ENCODE measurements at places on chromosomes 12 and 14.

- no peak for DNase-seq
These were observed 55.5 kb downstream of the SLC16A7 start for GRCh38 chr12:59651229-59651920.

DNA sequence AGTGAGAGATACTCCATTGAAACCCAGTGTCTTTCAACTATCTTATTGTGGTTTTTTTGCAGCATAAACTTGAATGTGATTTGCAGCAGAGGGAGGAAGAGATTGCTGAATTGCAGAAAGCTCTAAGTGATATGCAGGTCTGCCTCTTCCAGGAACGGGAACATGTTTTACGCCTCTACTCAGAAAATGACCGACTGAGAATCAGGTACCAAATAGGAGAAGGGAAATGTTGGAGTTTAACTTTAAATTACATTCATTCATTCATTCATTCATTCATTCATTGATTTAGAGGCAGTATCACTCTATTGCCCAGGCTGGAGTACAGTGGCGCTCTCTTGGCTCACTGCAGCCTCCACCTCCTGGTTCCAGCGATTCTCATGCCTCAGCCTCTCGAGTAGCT is 17.0 kb downstream of the CCDC77 start:
- DNase-seq: no peak

DNA sequence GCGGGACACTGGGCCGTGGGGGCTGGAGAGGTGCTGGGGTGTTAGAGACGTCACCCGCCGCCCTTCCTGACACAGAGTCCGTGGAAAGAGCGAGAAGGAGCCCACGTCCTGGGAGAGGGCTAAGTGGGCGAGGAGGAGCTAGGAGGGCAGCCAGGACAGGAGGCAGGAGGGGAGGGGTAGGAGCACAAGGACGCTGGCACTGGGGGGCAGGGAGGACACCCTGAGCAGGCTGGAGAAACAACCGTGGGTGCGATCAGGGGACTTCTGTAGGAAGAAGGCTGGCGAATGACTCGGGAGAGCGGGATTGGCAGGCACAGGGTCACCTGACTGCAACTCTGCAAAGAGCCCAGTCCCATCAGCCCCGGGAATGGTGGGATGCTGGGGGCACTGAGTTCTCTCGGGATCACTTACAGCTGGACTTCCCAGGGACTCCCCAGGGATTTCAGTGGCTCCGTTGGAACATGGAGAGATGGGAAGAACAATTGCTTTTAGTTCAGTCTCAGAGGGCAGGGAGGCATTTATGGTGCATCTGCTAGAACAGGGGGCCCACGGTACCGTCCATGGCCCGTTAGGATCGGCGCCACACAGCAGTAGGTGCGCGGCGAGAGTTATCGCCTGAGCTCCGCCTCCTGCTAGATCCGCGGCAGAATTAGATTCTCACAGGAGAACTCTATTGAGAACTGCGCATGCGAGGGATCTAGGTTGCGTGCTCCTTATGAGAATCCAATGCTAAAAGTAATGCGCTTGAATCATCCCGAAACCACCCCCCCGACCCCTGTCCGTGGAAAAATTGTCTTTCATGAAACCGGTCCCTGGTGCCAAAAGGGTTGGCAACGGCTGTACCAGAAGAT is 24.3 kb downstream of the UBR7 start:
- no peak for DNase-seq

DNA sequence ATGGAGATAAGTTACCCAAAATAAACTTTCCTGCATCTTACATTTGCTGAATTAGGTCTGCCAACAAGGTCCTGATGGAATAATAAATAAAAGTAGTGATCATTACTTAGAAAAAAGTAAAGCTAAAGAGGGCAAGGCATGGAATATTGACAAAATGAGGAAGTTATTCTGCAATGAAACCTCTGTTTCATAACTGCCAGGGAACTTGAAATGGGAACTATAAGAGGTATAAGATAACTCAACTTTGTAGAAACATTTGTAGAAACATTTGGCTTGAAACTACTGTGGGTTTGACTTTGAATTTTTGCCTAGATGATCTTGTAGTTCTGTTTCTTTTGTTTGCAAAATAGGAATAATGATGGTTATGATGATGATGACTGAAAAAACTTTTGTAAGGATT is 18.7 kb upstream of the YBX3 start:
- no peak for DNase-seq

DNA sequence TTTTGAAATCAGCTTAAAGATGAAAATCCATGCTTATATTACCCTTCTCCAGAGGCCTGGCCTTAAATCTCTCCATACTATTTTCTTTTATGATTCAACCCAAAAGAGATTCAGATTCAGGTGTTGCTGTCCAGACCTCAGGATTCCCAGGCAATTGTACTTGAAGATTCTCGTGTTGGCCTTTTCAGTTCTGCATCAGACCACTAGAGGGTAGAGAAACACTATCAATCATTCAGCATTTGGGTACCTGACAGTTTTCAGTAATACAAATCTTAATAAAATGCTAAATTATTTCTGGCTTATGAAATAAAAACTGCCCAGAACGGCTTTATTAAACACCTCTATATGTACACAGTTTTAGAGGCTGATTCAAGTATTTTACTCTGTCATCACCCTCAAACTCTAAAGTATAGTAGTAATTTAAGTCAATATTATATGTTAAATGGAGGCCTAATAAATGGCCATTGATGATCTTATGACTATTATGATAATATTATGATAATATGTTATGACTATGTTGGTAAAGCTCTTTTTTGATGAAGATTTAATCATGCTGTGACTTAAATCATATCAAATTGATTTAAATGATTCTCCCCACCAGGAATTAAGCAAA is 301.1 kb downstream of the DUSP6 start:
- peak; percentile 2 for DNase-seq

DNA sequence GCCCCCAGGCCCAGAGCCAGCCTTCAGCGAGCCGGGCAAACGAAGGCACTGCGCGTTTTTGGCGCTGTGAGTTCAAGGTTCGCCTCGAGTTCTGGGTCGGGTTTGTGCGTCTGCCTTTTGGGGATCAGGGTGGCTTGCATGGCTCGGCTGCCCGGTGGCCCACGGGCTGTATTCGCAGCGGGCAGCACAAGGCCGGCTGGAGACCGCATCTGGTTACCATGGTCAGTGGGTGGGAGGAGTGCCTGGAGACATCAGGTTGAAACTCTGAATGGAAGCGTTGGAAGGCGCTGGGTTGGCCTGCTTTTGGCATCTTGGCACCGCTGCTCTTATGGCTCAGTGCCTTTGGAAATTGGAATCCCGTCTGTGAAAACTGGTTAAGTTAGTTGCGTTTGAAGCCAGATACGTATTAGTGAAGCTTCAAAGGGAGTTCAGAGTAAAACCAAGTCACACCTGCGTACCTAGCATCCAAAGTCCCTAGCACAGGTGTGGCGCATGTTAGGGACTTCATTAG is 50.9 kb downstream of the SNAPC1 start:
- no peak for DNase-seq

DNA sequence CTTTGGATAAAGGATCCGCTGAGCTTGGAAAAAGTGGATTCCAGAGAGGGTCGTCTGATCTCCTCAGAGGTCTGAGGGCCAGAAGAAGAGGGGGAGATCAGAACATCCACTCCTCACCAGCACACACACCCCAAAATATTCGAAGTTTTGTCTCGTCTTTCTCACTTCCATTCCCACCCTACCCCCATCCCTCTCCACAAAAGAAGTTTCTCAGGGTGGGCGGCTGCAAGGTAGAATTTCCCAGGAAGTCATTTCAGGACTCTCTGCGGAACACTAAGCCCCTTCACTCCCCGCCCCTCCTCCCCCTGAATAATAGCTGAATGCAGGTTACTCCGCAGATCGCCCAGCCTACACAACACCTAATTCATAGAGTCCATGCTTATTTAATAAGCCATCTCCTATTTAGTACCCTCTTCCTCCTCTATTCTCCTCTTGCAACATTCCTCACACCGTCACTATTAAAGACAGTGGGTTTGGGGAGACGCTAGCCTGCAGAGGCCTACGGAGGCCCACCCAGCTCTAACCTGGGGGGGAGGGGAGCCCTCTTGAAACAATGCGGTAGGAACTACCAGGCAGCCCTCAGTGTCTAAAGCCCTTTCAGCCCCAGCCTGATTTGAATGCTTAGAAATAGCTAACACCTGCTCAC is 649 bp upstream of the SALL2 start:
- no peak for DNase-seq

DNA sequence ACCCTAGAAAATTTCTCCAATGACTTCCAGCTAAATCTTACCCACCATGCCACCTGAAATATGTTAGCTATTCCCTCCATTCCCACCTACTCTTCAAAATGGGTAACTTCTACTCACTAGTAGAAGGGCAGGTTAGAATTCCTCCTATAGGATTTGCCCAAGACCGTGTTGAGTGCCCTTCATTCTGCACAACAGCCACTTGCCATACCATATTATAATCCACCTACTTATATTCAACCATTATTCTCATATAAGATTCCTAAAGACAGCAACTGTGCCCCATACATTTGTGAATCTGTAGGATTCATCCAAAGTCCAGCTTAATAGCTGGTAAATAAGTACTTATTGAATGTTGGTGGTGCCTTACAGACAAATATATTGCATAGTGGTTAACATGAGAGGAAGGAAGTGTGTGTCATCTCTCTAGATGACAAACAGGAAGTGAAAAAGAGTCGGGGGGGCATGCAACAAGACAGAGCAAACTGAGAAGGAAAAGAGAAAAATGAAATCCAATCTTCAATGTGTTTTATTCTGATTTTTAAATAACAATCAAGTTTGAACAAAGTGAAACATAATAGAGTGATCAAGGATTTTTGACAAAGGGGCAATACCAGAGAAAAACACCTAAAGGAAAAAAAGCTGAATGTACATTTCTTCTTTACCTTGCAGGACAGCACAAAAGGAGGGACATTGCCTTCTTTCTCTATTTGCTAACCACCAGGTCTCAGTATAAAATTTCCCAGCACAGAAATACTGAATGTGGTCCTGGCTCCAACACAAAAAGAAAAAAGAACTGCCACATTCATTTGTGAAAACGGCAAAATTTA is 389.3 kb upstream of the USP15 start:
- no peak for DNase-seq

- no peak for DNase-seq
These were observed 720.9 kb downstream of the FSCB start for GRCh38 chr14:43786066-43786762.

DNA sequence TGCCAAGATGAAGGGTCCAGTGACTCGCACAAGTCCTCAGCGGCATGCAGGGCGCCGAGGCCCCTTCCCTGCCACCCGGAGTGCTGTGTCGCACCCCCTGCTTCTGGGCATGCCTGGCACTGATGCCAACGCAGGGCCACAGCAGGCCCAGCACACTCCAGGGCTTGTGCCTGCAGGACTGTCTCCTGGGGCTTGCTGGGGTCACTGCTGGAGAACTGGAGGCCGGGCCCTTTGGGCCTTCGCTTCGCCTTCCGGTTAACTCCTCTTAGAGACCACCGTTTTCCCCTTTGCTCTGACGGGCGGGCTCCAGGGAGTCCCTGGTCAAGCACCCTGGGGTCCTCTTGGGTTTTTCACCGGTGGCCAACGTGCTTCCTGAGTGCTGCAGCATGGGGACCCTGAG is 79.6 kb downstream of the WDR20 start:
- DNase-seq: no peak

- DNase-seq: no peak
These were observed 40.3 kb downstream of the TRAFD1 start for GRCh38 chr12:112165624-112166023.

- peak; percentile 5 for DNase-seq
These were observed 366.7 kb downstream of the BTG1 start for GRCh38 chr12:91778938-91779400.

GRCh38 chr12:57096748-57097553 is 8.0 kb downstream of the NAB2 start:
- no peak for DNase-seq

DNA sequence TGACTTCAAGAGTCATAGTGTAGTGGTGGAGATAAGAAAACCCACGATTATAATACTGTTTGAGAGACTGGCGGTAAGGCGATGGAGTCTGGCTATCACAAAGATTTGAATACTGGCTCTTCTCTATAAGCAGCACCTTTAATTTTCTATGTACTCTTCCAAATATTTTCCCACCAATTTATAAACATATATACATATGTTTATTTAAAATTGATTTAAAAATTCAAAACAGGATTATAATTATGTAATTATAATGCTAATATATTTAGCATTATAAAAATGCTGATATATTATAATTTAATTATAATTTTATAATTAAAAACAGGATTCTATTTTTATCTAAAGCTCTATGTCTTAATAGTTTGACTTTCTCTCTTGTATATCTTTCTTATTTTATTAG is 15.4 kb upstream of the DCD start:
- no peak for DNase-seq

DNA sequence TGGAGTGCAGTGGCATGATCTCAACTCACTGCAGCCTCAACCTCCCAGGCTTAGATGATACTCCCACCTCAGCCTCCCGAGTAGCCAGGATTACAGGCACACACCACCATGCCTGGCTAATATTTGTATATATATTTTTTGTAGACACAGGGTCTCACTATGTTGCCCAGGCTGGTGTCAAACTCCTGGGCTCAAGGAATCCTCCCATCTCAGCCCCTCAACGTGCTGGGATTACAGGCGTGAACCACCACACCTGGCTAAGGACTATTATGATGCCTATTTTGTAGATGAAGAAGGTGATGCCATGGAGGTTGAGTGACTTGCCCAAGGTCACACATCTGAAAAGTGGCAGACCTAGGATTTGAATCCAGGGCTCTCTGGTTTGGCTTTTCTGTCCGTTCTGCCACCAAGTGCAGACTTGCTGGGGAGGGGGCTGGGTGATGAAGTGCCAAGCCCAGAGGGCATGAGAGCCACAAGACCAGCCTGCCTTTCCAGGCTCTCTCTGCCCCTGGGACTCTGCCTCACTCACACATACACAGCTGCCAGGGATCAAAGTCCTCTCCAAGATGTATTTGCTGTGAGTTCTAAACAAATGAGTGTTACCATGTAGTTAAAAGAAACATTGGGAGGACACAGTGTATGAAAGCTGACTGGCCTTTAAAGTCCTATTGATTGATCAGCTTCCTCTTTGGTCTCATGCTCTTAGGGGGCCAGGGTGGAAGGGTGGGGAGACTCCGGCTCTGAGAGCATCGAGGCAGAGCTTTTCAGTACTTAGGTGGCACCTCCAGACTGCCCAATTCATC is 21.3 kb upstream of the RBM19 start:
- no peak for DNase-seq

- DNase-seq: no peak
These were observed 35.5 kb upstream of the OSBPL8 start for GRCh38 chr12:76595056-76595455.

GRCh38 chr14:51400139-51400538 is 160.1 kb downstream of the TMX1 start:
- DNase-seq: no peak

GRCh38 chr12:55637467-55637866 is 775 bp downstream of the OR10P1 start:
- DNase-seq: no peak
